ENCODE measurements at places on chromosomes 11 and 22. TPM values are rescaled to one million over a fixed set of nuclear protein-coding genes. Genes with fewer than 3 reads are reported as not detected.

KRTAP5-1 gene
- total RNA-seq, result not detected

DNA sequence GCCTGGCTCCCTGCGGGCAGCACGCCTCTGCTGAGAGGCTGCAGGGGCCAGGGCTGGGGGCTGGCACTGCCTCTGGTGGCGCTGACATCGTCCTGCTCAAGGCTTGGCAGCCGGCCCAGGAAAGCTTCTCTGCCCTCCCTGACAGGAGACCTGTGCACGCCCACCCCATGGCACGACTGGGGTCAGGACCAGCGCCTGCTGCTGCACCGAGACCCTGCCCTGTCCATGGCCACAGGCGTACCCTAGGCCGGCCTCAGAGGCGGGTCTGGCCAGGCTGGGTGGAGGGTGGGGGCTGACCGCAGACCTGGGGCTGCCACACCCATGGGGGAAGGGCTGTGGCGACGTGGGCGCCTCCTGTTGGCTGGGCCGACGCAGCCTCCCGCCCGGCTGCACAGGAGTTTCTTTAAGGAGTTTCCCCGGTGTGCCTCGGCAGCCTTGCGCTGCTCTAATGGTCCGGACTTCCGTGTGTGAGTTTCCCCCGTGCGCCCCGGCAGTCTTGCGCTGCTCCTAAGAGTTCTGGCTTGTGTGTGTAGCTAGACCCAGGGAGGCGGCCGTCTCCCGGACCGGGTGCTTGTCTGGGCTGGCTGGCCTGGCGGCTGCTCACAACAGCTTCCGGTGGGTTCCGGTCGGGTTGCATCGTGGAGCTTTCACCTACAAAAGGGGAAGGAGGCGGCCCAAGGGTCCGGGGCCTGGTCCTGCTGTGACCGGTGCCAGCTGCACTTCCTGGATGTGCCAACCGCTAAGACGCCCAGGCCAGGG, 4.6 kb downstream of the TRABD start:
- no peak for DNase-seq

- DNase-seq, result no peak
Observed at GRCh38 chr11:47155879-47156278, 20.8 kb downstream of the ARFGAP2 start.

DNA sequence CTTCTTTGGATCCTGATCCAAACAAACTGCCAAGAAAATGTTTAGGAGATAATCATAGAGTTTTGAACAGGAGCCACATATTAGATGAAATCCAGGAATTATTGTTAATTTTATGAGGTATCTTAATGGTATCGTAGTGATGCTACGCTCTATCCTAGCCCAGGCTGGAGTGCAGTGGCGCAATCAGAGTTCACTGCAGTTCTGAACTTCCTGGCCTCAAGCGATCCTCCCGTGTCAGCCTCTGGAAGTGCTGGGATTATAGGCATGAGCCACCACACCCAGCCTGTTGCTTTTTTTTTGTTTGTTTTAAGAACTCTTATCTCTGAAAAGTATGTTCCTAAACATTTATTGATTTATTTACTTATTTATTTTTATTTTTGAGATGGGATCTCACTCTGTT, 2.4 kb downstream of the GSTT4 start:
- no peak for DNase-seq
